Stimulated activated naive B cell treated with anti-CD40 and anti-IgM and Interleukin-4, amounts not matched to agents 10 μg/mL and 1 μg/mL and 100 μg/mL, for 72 hours (primary cell): ENCODE measurements at places on chromosomes 2 and 18.

DNA sequence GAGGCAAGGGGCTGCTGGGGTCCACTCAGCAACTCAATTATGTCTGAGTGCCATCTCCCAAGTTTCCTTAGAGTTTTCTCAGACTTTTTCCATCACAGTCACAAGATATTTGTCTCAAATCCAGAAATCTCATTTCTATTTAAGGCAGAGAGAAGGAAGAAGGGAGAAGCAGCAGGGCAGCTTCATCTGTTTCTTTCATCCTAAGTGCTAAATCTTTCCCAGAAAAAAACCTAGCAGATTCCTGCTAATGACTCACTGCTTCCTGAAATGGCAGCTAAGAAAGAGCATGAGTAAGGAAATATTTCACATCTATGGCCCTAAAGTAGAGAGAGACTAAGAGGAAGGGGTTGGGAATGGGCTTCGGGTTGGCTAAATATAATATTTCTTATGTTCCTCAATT, 88.0 kb downstream of the KYNU start:
- no peak for DNase-seq

- no peak for DNase-seq
These were observed 130.1 kb upstream of the TPO start for GRCh38 chr2:1283020-1283801.

DNA sequence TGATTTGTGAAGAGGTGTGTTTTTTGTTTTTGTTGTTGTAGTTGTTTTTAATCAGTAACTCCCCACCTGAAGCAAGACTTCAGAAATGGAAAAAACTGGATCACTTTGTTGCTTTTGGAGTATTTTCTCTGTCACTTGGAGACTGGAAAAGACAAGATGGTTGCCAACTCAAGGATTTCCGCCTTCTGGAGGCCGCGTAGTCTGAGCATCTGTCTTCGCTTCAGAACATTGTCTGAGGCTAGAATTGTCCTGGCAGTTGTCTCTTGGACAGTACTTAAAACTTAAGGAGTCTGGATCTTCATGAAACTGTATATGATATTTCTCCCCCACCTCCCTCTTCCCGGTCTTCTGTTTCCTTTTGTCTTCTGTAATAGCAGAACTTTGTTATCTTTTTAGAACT, 67.7 kb downstream of the ARHGAP28 start:
- DNase-seq: no peak

DNA sequence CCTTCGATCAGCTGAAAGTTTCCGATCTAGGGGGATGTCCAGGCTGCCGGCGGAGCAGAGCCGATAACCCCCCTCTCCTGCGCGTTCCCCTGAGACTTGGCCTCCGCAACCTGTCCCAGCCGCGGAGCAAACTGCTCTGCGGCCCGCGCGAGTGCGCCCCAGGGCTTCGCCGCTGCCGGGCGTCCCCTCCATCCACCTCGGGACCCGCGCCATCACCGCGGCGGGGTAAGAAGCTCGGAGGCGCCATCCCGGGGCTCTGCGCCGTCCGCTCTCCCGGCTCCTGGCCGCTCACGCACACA, 990 bp upstream of the GDF7 start:
- no peak for DNase-seq

DNA sequence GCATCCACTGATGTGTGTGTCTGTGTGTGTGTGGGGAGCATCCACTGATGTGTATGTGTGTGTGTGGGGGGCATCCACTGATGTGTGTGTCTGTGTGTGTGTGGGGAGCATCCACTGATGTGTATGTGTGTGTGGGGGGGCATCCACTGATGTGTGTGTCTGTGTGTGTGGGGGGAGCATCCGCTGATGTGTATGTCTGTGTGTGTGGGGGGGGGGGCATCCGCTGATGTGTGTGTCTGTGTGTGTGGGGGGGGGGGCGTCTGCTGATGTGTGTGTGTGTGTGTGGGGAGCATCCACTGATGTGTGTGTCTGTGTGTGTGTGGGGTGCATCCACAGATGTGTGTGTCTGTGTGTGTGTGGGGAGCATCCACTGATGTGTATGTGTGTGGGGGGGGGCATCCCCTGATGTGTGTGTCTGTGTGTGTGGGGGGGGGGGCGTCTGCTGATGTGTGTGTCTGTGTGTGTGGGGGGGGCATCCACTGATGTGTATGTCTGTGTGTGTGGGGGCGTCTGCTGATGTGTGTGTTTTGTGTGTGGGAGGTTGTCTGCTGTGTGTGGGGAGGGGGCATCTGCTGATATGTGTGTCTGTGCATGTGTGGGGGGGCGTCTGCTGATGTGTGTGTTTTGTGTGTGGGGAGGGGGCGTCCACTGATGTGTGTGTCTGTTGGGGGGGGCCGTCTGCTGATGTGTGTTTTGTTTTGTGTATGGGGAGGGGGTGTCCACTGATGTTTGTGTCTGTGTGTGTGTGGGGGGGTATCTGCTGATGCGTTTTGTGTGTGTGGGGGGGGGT, 125.9 kb downstream of the NFATC1 start:
- DNase-seq: no peak

GRCh38 chr2:45895241-45895861, 243.9 kb downstream of the PRKCE start:
- no peak for DNase-seq

GRCh38 chr2:176334729-176335128, 65.5 kb downstream of the MTX2 start:
- no peak for DNase-seq

- no peak for DNase-seq
These were observed 314.5 kb upstream of the MMADHC start for GRCh38 chr2:149902081-149902480.

DNA sequence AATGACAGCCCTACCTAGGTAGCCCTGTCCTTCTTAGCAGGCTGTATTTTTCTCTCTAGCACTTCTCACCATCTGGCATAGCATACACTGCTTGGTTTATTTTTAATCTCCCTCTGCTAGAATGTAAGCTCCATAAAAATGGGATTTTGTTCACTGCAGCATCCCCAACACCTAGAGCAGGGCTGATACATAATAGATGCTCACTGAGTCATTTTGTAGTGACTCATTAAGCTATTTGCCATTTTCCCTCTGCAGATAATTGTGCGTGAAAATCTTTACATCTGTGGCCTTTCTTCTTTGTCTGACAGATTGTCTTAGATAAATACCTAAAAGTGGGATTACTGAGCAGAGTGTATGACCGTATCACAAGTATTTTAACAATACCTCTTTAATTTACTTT, 82.5 kb downstream of the CERS6 start:
- DNase-seq: no peak

GRCh38 chr2:31324016-31324633, 90.2 kb downstream of the EHD3 start:
- no peak for DNase-seq

DNA sequence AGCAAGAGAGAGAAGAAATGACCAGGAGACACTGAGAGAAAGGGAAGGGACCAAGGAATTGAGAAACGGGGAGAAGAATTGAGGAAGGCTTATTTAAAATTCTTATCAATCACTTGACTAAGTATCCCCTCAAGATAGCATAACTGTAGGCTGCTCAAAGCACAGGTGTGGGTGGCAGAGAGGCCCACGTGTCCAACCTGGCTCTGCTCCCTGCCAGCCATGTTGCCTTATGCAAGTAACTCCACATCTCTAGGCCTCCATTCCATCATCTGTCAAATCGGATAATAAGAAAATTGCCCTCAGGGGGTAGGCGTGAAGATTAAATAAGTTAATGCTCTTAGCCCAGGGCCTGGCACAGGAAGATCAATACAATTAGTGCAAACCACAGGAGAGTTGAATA, 7.4 kb upstream of the NPAS2 start:
- no peak for DNase-seq

GRCh38 chr2:20012282-20013125, at the start of gene MATN3:
MATN3 (minus strand) TSS chr2:20012668; CDS start chr2:20012631, 37 bp downstream.
- DNase-seq: no peak

DNA sequence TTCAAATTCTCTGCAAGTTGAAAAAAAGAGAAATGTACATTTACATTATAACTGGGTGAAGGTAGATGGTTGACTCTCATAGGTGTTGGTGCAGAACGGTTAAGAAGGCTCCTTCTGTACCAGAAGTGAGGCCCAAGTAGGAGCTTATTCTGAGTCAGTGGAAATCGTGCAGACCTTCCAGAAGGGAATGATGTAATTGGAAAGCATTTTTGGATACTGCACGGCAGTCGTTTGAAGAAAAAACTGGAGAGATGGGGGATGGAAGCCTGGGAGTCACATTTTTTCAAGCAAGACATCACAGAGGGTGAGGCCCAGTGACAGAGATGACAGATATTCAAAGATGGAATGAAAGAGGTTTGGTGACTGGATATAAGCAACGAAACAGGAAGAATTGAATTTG, 39.4 kb downstream of the HRH4 start:
- no peak for DNase-seq

DNA sequence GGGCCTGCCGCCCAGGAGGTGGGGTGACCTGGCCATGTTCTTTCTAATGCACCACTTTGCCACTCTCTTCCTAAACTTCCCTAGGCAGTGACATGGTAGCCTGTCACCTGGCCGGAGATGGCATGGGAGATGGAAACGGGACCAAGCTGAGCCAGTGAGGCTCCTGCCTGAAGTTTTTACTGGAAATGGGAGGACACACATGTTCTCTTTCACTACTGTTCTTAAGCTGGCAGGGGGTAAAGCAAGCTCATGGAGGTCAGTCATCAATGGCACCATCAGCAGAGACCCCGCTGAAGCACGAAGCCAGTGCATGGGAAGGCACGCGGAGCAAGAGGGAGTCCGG, 50.7 kb downstream of the ATIC start:
- DNase-seq: no peak

- no peak for DNase-seq
These were observed 11.5 kb downstream of the PPP1R7 start for GRCh38 chr2:241161646-241162281.

DNA sequence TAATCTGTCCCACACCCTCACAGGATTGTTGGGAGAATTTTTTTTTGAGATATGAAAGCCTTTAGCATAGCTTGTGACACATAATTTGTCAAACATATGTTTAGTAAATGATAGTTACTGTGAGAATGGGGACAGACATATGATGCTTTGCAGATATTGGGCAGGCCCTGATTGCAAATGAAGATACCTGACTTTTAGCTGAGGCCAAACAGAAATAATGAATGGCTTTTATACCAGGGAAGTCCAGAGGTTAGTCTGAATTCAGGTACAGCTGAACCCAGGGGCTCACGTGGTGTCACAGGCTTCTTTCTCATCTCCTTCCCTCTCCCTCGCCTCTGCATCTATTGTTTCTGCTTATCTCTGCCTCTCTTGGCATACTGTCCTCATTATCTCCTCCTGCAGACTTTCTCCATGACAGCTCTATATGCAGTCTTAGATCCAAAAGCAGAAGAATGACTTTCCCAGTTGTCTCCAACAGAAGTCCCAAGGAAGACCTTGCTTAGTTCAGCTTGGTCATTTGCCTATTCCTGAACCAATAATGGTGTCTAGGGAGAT, 4.9 kb upstream of the WNT10A start:
- DNase-seq: no peak

GRCh38 chr18:24860978-24861680, 400.7 kb downstream of the HRH4 start:
- DNase-seq: no peak

DNA sequence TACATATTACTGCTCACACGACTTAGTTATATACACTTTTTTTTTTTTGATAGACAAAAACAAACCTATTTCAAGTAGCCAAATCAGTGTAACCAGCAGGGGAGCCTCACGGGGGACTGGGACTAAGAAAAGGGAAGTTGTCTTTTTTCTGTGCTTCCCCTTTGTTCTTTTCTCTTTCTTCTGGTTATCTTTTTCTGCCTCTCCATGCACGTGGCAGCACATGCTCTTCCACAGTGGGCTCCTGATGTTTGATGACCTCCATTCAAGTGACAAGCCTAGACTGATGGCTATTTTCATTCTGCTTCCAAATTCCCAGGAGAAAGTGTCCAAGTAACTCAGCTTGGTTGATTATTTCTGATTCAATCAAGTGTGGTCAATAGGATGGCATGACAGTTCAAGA, 98.2 kb upstream of the STK39 start:
- DNase-seq: peak; percentile 24

GRCh38 chr2:14702258-14702657, 69.7 kb downstream of the LRATD1 start:
- no peak for DNase-seq

- DNase-seq: no peak
These were observed 36.9 kb upstream of the MEX3C start for GRCh38 chr18:51234117-51235008.

- DNase-seq: no peak
These were observed 38.5 kb upstream of the ATG16L1 start for GRCh38 chr2:233213011-233213410.

- DNase-seq: no peak
These were observed 112.6 kb downstream of the ARHGAP28 start for GRCh38 chr18:6842081-6842480.

- DNase-seq: no peak
These were observed 14.0 kb downstream of the HRH4 start for GRCh38 chr18:24474406-24474805.

DNA sequence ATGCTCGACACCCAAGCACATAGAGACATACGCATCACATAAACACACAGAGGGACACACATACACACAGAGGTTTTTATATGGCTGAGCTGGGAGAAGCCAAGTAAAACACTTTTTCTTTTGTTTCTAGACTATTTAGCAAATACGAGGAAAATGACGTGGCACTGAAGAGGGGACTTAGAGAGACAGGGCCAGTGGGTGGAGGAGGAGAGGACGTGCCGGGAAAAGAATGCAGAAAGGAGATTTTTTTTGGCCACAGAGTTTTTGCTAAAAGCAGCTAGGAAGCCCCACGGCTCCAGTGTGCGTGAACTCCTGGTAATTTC, 168.5 kb upstream of the KLF7 start:
- DNase-seq: no peak

- no peak for DNase-seq
These were observed 4.4 kb downstream of the SKOR2 start for GRCh38 chr18:47247036-47247415.

DNA sequence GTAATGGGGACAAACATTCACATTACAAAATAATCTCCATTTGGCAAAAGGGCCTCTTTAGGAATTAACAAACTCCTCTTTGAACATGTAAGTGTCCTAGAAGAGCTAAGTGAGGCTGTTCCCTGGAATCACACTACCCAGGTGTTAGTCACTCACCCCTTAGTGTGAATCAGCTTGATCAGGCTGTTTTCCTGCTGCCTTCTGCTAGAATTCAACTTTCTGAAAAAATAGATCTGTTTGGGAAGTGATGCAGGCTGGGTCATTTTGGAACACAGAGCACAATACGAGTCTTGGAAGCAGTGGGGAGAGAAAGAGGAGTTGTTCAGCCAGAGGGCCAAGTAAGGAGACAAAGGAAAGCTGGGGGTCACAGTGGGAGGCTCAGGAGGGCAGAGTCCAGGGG, 40.0 kb downstream of the TTC32 start:
- no peak for DNase-seq

GRCh38 chr18:25262920-25263319, 89.0 kb downstream of the ZNF521 start:
- no peak for DNase-seq

GRCh38 chr18:79508565-79509535, 113.1 kb downstream of the NFATC1 start:
- DNase-seq: peak; percentile 65

DNA sequence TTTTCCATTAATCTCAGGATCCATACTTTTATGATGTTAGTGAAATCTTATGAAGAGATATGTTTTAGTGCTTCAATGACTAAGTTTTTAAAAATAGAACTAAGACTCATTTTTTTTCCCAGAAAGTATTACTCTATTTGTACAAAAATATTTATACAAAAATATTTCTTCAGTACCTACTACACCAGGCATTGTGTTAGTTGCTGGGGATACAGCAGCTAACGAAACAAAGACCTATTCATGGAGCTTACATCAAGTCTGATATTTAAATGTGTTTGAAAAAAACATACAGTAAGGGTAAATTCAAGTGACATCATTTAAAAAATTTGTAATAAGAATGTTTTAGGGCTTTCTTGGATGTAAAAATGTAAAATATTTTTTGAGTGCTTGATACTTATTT, 11.6 kb downstream of the VAPA start:
- no peak for DNase-seq
